ENCODE measurements at places on chromosomes 3 and 15.

- H3K4me1 ChIP-seq, result no peaks in the 10 kb centered on the region
- H3K36me3 ChIP-seq, result no peaks in the 10 kb centered on the region
- H3K27me3 ChIP-seq, result no peaks in the 10 kb centered on the region
- no peak for DNase-seq
These were observed 10.5 kb upstream of the BLM start for GRCh38 chr15:90706394-90707327.

DNA sequence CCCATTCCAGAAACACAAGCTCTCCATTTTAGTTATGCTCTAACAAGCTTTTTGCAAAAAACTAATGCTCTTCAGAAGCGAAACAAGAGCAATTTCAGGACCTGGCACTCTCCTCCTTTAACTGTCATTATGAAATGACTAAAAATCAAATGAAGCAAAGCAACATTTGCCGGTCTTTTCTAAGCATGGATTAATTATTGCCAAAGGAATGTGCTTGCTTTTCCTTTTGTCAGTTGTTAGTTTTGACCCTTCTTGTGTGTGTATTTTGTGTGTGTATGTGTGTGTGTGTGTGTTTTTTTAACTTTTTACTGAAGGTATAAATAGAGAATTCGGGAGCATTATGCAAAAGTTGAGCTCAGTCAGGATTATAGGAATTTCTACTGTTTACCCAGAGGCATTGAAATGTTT is 509.1 kb downstream of the TUSC7 start:
- H3K27me3 ChIP-seq, result no peaks in the 10 kb centered on the region
- no peak for DNase-seq
- no peak overlapping the region for H3K4me3 ChIP-seq
- H3K27ac ChIP-seq, result no peak overlapping the region
- peaks cover 23% of the 10 kb centered on the region for H3K4me1 ChIP-seq

- no peak overlapping the region for H3K4me3 ChIP-seq
- peaks cover 56% of the 10 kb centered on the region for H3K27me3 ChIP-seq
- DNase-seq, result no peak
- H3K4me1 ChIP-seq, result no peaks in the 10 kb centered on the region
- no peak overlapping the region for H3K27ac ChIP-seq
These were observed 3.3 kb downstream of the WNT7A start for GRCh38 chr3:13876451-13877100.

GRCh38 chr3:196140224-196140623 is 58.3 kb upstream of the TFRC start:
- no peak for DNase-seq
- no peaks in the 10 kb centered on the region for H3K27me3 ChIP-seq
- no peaks in the 10 kb centered on the region for H3K36me3 ChIP-seq
- no peak overlapping the region for H3K4me3 ChIP-seq
- no peaks in the 10 kb centered on the region for H3K4me1 ChIP-seq

DNA sequence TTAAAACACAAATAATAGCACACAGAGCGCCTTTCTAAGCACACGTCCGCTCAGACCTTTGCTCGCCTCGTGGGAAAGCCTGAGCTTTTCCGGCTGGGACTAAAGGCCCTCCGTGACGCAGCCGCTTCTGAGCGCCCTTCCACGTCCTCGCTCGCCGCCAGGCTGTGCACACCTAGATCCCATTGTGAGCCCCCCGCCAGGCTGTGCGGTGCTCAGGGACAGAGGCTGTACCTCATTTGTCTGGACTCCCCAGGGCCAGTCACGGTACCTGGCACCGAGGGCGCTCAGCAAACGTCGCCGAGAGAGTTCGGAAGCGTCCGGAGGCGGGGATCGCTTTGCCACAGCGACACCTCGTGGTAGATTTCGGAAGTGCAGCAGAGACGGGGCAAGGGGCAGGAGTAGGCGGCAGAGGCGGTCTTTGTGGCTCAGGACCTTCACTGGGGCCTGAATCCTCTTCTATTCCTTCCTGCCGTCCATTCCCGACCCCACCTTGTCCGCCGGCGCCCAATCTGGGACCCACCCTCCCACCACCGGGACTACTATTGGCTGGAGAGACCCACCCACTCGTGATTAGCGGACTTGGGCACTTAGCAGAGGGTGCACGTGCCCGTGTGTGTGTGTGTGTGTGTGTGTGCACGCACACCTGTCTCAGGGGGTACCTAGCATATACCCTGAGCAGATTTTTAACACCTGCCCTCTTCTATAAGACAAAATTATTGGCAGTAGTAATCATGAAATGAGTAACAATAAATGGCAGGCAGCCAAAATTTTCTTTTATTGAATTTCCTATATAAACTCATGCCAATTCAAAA is 65.6 kb downstream of the RHCG start:
- no peaks in the 10 kb centered on the region for H3K36me3 ChIP-seq
- H3K4me1 ChIP-seq, result peaks cover 8% of the 10 kb centered on the region
- peaks cover 7% of the 10 kb centered on the region for H3K27me3 ChIP-seq
- H3K4me3 ChIP-seq, result peak overlapping the region; percentile 41
- peak; percentile 83 for DNase-seq
- no peak overlapping the region for H3K27ac ChIP-seq

DNA sequence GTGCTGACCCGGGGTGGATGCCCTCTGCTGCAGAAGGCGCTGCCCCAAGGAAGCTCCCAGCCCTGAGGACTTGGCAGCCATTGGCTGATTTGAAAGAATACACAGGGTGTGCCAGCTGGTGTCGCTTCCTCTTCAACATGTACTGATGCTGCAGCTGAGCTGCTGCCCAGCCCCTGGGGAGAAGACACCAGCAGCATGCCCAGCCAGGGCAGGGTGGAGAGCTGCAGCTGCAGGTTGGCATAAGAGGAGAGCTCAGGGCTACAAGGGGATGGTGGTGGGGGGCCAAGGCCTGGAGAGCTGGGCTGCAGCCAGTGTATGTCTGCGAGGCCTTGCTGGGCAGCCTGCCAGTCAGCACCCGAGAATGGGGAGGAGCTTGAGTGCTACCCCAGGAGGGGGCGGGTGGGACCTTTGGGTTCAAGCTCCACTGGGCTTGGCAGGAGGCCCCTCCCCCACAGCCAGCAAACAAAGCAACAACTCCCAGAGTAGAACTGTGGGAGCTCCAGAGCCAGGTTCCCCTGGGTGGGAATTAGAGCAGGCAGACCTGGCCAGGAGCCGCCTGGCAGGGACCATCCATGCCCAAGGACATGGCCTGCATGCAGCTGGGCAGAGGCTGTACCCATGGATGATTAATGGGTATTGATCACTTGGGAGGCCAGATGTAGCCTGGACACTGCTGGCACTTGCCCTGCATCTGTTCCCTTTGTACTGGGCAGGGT is 9.2 kb upstream of the SEMA4B start:
- DNase-seq, result peak; percentile 93
- no peaks in the 10 kb centered on the region for H3K27me3 ChIP-seq
- peaks cover 67% of the 10 kb centered on the region for H3K4me1 ChIP-seq
- no peaks in the 10 kb centered on the region for H3K36me3 ChIP-seq

GRCh38 chr3:42823351-42823750 is 14.1 kb downstream of the ACKR2 start:
- no peak overlapping the region for H3K27ac ChIP-seq
- no peaks in the 10 kb centered on the region for H3K27me3 ChIP-seq
- H3K4me1 ChIP-seq, result no peaks in the 10 kb centered on the region
- no peaks in the 10 kb centered on the region for H3K36me3 ChIP-seq
- DNase-seq, result no peak

DNA sequence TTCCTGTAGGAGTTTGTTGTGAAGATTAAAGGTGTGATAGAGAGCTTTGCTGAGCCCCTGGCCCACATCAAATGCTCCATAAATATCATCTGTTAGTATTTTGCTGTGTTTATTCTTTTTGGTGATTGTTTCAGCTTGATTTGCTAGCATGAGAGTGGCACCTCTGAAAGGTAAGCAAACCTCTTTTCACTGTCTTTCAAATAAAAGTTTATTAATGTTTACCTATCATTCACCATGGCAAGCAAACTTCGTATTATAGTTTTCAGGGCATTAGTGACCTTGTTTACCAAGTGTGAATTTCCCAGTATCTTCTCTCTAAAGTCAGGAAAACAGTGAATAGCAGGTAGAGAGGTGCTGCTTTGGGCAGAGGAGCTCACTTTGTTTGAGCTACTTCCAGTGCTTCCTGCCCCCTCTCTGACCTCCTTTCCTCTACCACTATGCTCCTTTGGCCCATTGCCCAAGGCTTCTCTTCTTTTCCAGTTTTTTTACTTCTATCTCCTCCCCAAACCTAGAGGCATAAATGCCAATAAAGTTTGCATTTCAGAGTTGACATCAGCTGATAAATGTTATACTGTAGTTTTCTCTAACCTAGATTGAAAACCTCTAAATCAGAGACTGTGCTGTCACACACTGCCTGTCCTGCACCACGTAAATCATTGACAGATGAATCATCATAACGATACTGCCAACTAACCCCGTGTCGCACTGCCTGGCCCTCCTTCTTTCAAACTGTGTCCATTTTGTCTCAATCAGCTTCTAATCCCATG is 569.0 kb downstream of the TUSC7 start:
- H3K4me3 ChIP-seq, result no peak overlapping the region
- peak; percentile 45 for DNase-seq
- H3K27ac ChIP-seq, result no peak overlapping the region
- no peaks in the 10 kb centered on the region for H3K36me3 ChIP-seq
- H3K4me1 ChIP-seq, result peaks cover 11% of the 10 kb centered on the region

DNA sequence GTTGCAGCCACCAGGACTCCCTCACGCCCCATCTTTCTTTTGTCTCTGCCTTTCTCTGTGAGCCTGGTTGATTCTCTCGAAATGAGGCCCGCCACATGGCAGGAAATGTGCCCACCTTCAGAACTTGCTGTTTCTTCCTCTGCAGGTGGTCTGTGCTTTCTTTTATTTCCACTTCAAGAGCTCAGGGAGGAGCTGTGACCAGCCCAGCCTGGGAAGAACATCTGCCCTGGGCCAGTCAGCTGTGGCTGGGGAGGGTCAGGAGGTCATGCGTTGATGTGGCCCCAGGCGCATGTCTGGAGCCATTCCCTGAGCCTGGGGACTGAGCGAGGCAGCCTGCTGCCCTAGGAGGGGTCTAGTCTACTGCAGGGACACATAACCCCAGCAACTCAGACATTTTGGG is 8.0 kb downstream of the FBLN2 start:
- H3K27ac ChIP-seq, result no peak overlapping the region
- H3K36me3 ChIP-seq, result no peaks in the 10 kb centered on the region
- peaks cover 5% of the 10 kb centered on the region for H3K27me3 ChIP-seq

- H3K4me3 ChIP-seq, result no peak overlapping the region
- no peak overlapping the region for H3K27ac ChIP-seq
- no peaks in the 10 kb centered on the region for H3K27me3 ChIP-seq
- no peaks in the 10 kb centered on the region for H3K36me3 ChIP-seq
These were observed 480.9 kb downstream of the ROBO1 start for GRCh38 chr3:79286882-79287281.

DNA sequence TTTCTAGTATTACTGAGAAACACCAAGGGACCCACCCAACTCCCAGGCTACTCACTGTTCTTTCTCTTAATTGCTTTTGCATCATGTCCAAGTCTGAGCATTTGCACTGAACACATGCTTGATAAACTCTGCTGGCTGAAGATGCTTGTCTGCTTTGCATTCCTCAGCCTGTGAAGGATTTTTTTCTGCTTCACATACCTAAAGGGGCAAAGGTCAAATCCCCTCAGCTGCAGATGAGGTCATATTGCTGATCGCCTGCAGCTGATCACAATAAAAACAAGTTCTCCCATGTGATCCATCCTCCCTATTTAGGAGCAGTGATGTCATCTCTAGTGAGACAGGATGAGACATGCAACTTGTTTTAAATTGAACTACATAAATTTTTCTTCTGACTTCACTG is 84.6 kb upstream of the DCBLD2 start:
- no peak overlapping the region for H3K4me3 ChIP-seq
- H3K27me3 ChIP-seq, result no peaks in the 10 kb centered on the region
- H3K27ac ChIP-seq, result no peak overlapping the region

- H3K4me3 ChIP-seq, result no peak overlapping the region
- no peaks in the 10 kb centered on the region for H3K4me1 ChIP-seq
- H3K36me3 ChIP-seq, result no peaks in the 10 kb centered on the region
- H3K27ac ChIP-seq, result no peak overlapping the region
- H3K27me3 ChIP-seq, result no peaks in the 10 kb centered on the region
These were observed 7.9 kb upstream of the UBXN7 start for GRCh38 chr3:196440041-196440537.

DNA sequence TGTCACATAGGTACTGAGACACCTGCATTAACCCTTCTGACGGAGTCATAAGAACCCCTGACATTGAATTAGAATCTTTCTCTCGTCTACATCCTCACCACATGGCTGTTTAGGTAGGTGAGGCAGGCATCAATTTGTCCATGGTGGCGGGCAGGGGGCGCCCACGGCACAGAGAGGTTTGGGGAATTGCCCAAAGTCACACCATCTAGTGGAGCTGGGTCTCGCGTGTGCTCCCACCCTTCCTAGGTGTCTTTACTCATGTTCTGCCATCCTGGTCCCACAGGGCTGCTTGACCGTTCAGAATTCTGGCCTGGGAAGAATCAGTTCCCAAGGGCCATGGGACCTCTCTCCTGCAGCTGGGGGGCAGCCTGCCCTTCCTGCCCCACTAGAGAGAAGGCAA is 14.7 kb upstream of the DLL4 start:
- no peak overlapping the region for H3K27ac ChIP-seq
- no peak for DNase-seq
- no peaks in the 10 kb centered on the region for H3K27me3 ChIP-seq
- H3K4me3 ChIP-seq, result no peak overlapping the region
- peaks cover 5% of the 10 kb centered on the region for H3K4me1 ChIP-seq

DNA sequence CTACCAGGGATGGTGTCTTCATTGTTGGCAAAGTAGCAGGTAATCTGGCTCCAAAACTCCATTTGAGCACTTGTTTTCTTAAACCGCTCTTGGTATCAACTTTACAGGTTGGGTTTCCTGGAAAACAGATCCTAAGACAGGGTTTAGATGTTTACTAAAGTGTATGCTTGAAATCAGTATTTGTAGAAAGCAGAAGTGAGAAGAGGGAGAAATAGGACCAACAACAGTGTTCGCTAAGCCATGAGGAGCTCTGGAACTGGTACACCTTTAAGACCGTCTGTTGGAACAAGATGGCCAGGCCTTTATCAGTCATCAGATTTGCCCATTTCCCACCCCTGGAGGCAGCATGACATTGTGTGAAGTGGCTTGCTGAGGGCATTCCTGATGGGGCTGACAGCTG is 171.0 kb upstream of the COL8A1 start:
- no peaks in the 10 kb centered on the region for H3K36me3 ChIP-seq
- no peak for DNase-seq
- no peaks in the 10 kb centered on the region for H3K4me1 ChIP-seq
- H3K27me3 ChIP-seq, result no peaks in the 10 kb centered on the region
- H3K27ac ChIP-seq, result no peak overlapping the region
- no peak overlapping the region for H3K4me3 ChIP-seq

DNA sequence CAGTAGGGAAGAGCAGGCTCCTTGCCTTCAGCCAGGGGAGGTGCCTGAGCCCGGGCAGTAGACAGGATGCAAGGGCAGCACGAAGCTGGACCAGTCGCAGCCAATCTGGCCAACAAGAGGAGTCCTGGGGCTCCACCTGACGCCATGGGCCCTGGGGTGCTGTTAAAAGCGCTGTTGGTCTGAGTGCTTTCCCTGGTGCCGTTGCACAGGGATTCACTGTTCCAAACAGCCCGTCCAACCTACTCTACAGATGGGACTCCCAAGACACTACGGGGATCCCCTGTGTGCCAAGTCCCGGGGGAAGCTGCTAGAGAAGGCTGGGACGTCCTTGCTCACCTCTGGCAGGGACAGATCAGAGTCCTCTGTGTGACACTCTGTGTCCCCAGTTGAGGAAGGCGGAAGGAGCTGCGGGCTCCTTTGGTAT is 632 bp downstream of the CTSH start:
- no peak for DNase-seq
- H3K36me3 ChIP-seq, result no peaks in the 10 kb centered on the region
- H3K27me3 ChIP-seq, result no peaks in the 10 kb centered on the region
- H3K27ac ChIP-seq, result peak overlapping the region; percentile 70
- peaks cover 9% of the 10 kb centered on the region for H3K4me1 ChIP-seq

Data from adrenal gland (tissue), 19 donors.